Kidney (tissue), 22 donors: ENCODE measurements at places on chromosomes 4 and X. TPM values are rescaled to one million over a fixed set of nuclear protein-coding genes. Genes with fewer than 3 reads are reported as not detected.

DNA sequence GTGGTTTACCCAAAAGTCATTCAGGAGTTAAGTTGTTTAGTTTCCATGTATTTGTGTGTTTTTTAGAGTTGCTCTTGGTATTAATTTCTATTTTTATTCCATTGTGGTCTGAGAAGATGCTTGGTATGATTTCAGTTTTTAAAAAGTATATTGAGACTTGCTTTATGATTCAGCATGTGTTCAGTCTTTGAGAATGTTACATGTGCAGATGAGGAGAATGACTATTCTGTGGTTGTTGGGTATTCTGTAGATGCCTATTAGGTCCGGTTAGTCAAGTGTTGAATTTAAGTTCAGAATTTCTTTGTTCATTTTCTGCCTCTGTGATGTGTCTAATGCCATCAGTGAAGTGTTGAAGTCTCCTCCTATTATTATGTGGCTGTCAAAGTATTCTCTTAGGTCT lies 249.4 kb downstream of the ARHGAP10 start:
- DNase-seq: no peak

GRCh38 chrX:8194216-8194615 lies 23.1 kb upstream of the VCX2 start:
- no peak for DNase-seq

DNA sequence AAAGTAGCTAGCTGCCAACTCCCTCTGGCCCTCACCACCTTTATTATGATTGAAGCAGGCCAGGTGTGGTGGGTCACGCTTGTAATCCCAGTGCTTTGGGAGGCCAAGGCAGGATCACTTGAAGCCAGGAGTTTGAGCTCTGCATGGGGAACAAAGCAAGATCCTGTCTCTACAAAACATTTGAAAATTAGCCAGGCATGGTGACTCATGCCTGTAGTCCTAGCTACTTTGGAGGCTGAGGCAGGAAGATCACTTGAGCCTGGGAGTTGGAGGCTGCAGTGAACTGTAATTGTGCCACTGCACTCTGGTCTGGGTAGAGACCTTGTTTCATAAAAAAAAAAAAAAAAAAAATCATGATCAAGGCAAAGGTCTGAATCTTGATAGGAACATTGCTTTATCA lies 467.0 kb upstream of the DIPK2B start:
- DNase-seq: no peak

Gene UGT2A2
- not detected for polyA plus RNA-seq

DNA sequence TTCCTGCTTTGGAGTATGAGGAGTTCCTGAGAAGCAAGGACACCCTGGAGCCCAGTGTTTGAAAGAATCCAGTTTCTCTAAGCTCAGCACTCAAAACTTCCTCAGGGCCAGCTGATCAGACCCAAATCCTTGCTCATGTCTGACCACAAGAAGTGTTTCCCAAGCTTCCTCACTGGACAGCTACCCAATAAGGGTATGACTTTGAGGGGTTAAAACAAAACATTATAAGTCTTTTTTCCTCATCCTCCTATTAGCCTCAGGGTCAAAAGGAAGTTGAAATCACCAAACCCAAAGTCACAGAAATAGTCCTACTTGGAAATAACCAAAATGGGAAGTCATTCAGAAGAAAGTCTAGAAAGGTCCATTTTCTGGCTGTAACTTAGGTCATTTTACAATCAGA lies 13.7 kb downstream of the ZBTB33 start:
- no peak for DNase-seq

- no peak for DNase-seq
Measured at GRCh38 chr4:172983014-172983413, 185.6 kb upstream of the GALNT7 start.

DNA sequence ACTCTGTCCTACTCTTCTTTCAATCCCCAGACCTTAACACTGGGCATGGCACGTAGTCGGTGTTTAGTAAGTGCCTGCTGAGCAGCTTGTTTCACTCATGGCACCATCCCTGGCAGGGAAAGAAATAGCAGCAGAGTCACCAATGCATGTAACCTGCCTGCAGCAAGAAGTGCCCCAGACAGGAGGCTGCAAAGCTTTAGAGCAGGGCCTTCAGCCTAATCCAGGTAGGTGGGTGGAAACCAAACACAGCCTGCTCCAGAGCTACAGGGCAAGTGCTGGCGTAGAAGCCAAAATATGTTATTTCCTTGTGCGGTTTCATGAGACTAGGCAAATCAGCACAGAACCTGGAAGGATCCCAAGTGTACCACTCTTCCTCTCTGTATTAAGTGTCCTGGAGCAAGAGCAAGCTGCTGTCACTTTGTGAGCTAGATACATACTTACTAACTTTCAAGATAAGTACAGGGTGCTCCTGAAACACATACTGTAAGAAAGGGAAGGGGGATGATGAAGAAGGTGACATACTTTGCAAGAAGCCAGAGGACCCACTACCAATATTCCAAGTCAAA lies 5.5 kb downstream of the PROM1 start:
- DNase-seq: no peak

GRCh38 chr4:14965071-14965470 lies 37.2 kb upstream of the CPEB2 start:
- no peak for DNase-seq

GRCh38 chr4:15793506-15794363 lies 15.6 kb downstream of the CD38 start:
- DNase-seq: no peak

- no peak for DNase-seq
Measured at GRCh38 chr4:115356176-115356575, 242.8 kb upstream of the NDST4 start.

DNA sequence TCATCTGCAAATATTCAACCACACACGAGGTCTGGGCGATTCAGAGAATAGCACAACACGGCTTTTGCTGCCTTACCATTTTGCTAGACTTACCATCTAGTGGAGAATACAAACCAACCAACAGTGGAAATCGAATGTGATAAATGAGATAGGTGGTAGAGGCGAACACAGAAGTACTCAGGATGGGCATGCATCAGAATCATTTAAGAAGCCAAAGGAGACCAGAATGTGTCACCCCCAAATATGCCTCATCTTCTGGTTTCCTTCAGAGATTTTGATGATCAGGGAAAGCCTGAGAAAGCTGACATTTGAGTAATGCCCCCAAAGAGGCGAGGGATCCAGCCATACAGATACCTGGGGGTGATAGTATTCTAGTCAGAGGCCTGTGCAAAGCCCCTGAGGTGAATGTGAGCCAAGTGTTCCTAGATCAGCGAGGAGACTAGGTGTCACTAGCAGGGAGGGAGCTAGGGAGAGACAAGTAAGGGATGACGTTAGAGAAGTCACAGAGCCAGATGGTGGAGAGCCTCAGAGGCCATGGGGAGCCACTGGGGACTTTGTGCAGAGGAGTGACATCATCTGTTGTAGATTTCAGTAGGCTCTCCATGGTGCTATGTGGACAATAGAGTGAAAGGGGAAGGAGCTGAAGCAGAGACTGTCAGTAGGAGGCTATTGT lies 1.7 kb downstream of the MTMR1 start:
- no peak for DNase-seq

- no peak for DNase-seq
Measured at GRCh38 chr4:182449930-182450439, 206.8 kb downstream of the TENM3 start.

Gene FAM47A
- not detected for polyA plus RNA-seq

Gene MID2
- 2.7 TPM for polyA plus RNA-seq

- DNase-seq: peak; percentile 84
Measured at GRCh38 chrX:102155806-102156179, at the start of gene BEX5. TSS of gene BEX5 (minus strand) at chrX:102155977. CDS start at chrX:102154265, 1,712 bp downstream.

- no peak for DNase-seq
Measured at GRCh38 chr4:1361431-1361830, 14.4 kb downstream of the UVSSA start.

Gene AMER1
- 1.5 TPM for polyA plus RNA-seq

DNA sequence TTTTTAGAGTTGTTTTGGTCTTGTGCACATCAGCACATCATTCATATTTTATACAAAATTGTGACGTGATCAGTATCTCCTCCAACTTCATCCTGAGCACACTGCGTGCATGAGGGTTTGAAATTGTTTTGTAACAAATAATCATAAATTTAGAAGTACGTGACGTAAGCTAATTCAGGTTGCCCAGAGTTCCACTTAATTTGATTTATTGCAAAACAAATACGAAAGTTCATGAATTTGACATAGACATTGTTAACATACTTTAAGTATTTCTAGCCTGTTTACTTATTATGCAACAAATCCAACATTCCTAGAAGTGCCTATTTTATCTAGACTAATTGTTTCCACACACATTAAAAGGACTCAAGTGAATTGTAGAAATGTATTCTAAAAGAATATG lies 48.3 kb downstream of the MAP7D3 start:
- DNase-seq: no peak

- no peak for DNase-seq
Measured at GRCh38 chrX:17563076-17563475, 174.2 kb upstream of the SCML1 start.

- DNase-seq: no peak
Measured at GRCh38 chr4:121794505-121795188, 6.5 kb upstream of the EXOSC9 start.

DNA sequence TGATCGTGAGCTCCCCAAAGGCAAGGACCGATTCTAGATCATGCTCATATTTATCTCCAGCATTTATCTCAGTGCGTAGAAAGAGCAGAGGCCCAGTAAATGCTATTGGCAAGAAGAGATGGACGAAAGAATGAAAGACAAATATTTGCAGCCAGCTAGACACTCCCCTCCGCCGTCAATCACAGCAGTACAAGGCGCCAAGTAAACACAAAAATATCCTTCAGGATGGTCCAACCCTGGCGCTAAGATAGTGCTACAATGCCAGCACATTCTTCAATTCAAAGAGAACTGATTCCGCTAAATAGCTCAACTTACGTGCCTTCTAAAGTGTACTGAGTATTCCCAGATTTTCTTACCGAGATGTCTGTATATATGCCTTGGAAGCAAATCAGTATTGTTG lies 114.5 kb downstream of the DDX53 start:
- DNase-seq: no peak

Gene HTR2C
- not detected for polyA plus RNA-seq

- DNase-seq: no peak
Measured at GRCh38 chr4:114057746-114058145, 78.3 kb upstream of the ARSJ start.

Gene TBX22
- not detected for polyA plus RNA-seq

DNA sequence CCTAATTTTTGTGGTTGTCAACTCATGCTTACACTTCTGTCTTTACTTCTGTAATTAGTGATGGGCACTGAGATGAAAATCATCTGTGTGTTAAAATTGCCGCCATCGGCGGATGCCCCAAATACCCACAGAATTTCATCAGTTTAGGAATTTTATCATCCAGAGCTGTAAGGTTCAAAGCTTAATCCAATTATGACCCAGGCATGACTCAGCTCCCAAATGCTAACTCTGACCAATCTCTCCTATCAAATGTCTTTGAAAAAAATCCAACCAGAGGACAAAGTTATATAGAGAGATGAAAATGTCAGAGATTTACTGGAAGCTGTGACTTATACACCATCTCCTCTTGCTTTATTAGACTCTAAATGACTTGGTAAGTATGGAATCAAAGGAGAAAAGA lies 1048.7 kb upstream of the PRKX start:
- DNase-seq: no peak

- no peak for DNase-seq
Measured at GRCh38 chr4:75513526-75514130, 575 bp downstream of the RCHY1 start.

DNA sequence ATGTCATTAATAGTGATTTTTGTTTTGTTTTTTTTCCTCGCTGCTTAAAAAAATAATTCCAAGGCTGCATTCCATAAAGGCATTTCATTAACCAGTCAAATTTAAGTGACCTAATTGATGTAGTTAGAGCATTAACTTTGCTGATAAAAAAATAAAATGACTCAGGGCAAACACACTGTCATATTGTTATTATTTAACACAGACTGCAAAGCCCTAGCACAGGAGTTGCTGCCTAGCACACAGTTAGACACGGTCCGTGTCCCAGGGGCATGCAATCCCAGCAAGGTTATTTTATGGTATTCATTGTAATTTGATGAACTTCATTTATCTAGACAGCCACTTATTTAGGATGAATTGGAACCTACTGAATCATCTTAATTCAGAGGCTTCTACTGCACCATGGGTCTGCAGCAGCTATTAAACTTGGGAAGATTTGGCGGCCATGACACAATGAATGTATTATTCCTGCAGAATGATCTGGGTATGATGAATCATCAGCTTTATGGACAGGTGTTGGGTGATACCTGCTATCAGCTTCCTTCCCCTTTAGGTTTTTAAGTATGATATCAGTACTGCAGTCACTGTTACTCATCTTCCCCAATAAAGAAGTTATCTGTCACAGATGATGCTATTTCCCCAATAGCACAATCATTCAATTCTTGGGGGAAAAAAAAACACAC lies 182.7 kb downstream of the PPARGC1A start:
- peak; percentile 43 for DNase-seq

DNA sequence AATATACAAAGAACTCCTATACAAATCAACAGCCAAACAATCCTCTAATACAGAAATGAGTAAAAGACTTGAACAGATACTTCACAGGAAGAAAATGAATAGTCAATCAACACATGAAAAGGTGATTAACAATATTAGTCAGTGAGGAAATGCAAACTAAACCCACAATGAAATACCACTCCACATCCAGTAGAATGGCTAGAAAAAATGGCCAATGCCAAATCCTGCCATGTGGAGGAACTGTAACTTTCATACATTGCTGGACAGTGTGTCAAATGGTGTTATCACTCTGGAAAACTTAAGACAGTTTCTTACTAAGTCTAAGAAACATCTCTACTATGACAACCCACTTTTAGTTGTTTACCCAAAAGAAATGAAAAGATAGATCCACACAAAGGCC lies 59.5 kb downstream of the NSG1 start:
- no peak for DNase-seq

DNA sequence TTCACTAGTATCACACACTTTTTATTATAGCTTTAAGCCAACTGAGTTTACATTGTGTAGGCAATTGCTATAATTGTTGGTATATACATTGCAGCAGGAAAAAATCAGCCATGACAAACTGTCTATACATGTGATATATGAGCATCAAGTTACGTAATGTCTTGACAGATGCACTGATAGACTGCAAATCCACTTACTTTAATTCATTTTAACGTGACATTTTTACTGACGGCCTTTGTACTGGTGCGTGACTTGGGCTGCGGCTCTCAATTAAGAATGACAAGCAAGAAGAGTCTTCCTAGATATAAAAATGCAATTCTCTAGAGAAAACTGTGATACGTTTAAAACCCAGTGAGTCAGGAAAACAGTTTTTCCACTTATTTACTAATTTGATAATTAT lies 143.8 kb downstream of the ACTRT1 start:
- DNase-seq: no peak

DNA sequence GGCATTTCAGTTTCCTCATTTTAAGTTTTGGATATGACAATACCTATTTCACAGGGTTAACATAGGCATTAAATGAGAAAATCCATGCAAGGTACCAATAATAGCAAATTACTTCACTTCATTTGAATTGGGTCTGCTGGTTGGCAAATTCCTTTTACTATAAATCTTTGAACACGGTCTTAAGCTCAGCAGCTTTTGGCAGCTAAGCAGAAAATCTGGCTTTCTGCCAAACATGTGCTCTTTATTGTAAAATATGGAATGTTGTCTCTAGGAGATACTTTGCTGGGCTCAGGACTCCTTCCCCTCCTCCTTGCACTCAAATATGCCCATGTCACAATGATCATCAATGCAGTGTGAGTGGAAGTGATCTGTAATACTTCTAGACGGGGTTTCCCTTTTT lies 16.8 kb upstream of the DMP1 start:
- no peak for DNase-seq

Gene RADX
- 3.2 TPM for polyA plus RNA-seq

Gene ASMT
- polyA plus RNA-seq: not detected

Gene ANKRD37
- polyA plus RNA-seq: 14.2 TPM
